ENCODE measurements at places on chromosomes 1 and 21. TPM values are rescaled to one million over a fixed set of nuclear protein-coding genes. Genes with fewer than 3 reads are reported as not detected.

DNA sequence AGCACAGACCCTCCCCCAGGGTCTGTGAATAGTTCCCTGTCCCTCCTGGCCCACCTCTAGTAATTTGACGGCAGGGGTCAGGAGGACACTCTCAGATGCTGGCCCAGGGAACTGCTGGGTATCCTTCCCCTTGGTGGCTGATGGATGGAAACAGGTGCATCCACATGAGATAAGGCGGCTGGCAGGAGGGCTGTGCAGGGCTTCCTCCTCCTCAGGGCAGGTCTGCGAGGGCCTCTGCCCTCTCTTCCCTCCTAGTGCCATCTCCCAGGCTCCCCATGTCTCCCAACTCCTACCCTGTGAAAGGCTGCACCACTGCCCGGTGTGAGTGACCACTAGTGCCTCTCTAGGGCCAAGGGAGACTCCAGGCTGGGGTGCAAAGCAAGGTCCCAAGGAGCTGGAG is 123.9 kb downstream of the GLIS1 start:
- DNase-seq, result no peak

- no peak for DNase-seq
These were observed 23.1 kb upstream of the CNN3 start for GRCh38 chr1:94949681-94950661.

Gene CDK18
- 0.49 TPM for total RNA-seq

Gene TRIM58
- 2.9 TPM for total RNA-seq

- no peak for DNase-seq
These were observed 6.1 kb upstream of the TINAGL1 start for GRCh38 chr1:31570228-31570627.

GRCh38 chr1:31064111-31064717 is 1.3 kb downstream of the PUM1 start:
- no peak for DNase-seq

DNA sequence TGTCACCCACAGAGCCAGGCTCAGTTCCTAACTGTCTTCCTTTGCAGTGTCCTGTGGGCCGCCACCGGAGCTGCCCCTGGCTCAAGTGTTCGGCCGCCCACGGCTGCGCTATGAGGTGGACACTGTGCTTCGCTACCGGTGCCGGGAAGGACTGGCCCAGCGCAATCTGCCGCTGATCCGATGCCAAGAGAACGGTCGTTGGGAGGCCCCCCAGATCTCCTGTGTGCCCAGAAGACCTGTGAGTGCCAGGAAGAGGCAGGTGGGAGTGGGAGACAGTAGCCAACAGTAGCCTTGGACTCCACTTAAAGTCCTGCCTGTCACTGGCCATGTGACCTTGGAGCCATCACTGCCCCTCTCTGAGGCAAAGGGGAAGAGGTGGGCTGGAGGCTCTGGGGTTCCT is 16.6 kb downstream of the BCAN start:
- DNase-seq, result no peak

All from CD4-positive, CD25-positive, alpha-beta regulatory T cell (primary cell).